Stimulated activated CD4-positive, alpha-beta T cell treated with anti-CD3 and anti-CD28 coated beads, Interleukin-1b, Interleukin-23, amount 100 ng/mL, for 48 hours (primary cell): ENCODE measurements at places on chromosomes 13 and 19.

DNA sequence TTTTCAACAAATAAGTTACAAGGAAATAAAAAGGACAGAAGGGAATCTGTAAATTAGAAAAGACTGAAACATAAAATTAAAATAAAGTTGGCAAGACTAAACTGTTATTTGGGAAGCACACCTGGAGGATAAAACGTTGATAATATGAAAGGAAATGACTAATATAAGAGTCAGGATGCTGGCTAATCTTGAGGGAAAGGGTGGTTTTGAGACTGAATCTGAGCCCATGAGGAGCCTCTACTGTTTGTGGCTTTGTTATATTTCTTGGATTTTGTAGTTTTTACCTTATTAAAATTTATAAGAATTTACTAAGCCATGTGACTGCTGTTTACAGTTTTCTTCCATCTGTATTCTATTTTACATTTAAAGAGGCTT lies 718.0 kb upstream of the SPRY2 start:
- DNase-seq, result no peak

- no peak for DNase-seq
Measured at GRCh38 chr13:110486061-110486715, 75.3 kb downstream of the RAB20 start.

DNA sequence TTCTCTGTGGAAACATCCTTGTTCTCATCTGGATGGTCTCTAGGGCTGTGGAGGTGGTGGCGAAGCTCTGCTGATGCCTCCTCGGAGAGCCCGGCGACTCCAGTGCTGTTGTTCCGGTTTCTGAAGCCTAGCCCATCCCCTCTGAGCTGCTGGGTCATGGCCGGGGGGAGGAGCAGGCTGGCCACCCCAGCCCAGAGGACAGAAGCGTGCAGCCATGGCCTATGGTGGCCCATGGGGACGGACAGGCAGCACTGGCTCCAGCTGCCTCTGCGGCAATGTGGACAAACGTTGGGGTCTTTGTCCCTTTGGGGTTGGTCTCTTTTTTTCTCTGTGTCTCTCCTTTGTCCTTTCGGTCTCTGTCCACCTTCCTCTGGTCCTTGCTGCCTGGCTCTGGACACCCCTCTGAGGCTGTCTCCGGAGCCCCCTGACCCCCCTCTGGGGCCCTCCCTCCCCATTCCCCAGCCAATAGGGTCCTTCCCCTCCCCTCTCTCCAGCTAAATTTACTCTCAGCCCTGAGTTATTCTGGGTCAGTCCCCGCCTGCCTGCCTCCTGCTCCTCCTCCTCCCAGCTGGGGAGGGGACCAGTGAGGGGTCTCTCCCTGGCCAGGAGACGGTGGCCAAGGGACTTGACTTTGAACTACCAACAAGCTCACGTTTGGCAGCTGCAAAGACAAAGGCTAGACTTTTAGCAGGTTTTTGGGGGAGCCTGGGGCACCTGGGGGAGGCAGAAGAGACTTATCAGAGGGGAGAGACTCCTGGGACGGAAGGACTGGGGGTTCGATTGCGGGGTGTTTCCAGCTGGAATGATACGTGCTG lies at the start of gene HRC:
HRC (minus strand) TSS at position 392 of the 815 bp plus-strand sequence; CDS start at position 233, 159 bp downstream.
- no peak for DNase-seq

GRCh38 chr19:24062190-24062589 lies 24.8 kb upstream of the ZNF254 start:
- no peak for DNase-seq

- DNase-seq, result peak; percentile 92
Measured at GRCh38 chr19:17260842-17261325, 3.7 kb downstream of the USHBP1 start.

GRCh38 chr19:19280561-19280960 lies 7.5 kb upstream of the TM6SF2 start:
- DNase-seq, result no peak

- DNase-seq, result no peak
Measured at GRCh38 chr19:747432-748273, 3.3 kb upstream of the MISP start.

DNA sequence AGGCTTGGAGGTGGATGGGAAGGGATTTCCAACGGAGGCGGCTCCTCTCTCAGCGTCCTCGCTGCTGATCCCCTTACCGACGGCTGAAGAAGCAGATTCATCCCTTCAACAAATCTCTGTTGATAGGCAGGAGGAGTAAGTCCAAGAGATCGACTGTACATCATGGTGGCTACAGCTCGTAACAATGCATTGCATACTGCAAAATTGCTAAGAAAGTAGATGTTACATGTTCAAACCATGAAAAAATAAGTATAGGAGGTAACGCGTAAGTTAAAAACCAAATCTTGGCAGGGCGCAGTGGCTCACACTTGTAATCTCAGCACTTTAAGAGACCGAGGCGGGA lies 468 bp upstream of the SLC39A3 start:
- no peak for DNase-seq
